ENCODE measurements at places on chromosomes 12 and 14.

- no peak for DNase-seq
Observed at GRCh38 chr14:98900798-98901197, 371.2 kb downstream of the BCL11B start.

DNA sequence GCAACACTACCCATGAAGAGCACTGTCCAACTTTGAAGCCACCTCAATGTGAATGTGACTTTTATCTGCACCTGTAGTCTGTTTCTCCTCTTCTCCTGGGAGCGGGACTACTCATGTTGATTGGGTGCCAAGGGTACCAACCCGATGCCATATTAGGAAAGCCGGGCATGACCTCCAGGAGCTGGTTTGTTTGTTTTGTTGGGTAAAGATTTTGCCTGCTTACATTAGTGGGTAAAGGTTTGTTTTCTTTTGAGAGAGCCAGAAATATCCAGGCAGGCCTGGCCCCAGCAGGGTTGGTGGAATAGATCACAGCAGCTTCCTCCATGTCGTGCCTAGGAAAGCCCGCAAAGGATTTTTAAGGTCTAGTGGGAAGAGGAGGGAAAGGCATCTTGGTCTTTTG lies 19.7 kb upstream of the ITPK1 start:
- no peak for DNase-seq

DNA sequence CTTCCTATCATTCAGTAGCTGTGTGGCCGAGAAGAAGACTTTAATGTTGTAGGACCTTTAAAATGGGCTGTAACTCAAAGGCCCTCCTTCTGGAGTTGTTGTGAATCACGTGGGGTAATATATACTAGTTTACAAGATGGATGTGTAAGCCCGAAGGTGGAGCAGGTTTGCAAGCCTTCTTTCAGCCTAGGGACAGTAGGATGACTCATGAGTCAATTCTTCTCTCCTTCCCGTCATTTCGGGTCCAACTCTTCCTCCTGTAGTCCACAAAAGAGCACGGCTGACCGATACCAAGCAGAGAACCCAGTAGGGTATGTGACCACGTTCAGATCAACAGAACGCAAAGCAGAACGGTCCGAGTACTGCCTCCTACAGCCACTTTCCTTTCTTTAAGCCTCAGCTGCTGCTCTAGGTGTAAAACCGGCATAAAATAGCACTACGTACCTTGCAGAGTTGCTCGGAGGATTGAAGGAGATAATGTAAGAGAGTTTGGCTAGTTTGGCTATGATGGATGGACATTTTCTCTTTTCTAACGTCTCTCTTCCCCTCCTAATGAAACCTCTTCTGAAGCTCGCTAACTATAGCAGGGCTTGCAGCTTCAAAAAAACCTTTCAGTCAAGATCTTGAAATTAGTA lies 1.3 kb upstream of the RASSF3 start:
- DNase-seq: peak; percentile 53

GRCh38 chr14:101065696-101066694 lies 162.5 kb upstream of the RTL1 start:
- no peak for DNase-seq

GRCh38 chr12:125254236-125254635 lies 189.0 kb downstream of the AACS start:
- DNase-seq: no peak

GRCh38 chr14:75063491-75064204 lies at the start of gene ACYP1:
Gene ACYP1 (minus strand): TSS chr14:75064024. CDS start chr14:75063553, 471 bp downstream.
- peak; percentile 57 for DNase-seq

GRCh38 chr12:51480978-51481377 lies 56.3 kb downstream of the SLC4A8 start:
- DNase-seq: no peak

GRCh38 chr12:56878010-56878339 lies 56.2 kb downstream of the SDR9C7 start:
- DNase-seq: peak; percentile 30

GRCh38 chr14:78088916-78089315 lies 81.3 kb upstream of the NRXN3 start:
- DNase-seq: no peak

DNA sequence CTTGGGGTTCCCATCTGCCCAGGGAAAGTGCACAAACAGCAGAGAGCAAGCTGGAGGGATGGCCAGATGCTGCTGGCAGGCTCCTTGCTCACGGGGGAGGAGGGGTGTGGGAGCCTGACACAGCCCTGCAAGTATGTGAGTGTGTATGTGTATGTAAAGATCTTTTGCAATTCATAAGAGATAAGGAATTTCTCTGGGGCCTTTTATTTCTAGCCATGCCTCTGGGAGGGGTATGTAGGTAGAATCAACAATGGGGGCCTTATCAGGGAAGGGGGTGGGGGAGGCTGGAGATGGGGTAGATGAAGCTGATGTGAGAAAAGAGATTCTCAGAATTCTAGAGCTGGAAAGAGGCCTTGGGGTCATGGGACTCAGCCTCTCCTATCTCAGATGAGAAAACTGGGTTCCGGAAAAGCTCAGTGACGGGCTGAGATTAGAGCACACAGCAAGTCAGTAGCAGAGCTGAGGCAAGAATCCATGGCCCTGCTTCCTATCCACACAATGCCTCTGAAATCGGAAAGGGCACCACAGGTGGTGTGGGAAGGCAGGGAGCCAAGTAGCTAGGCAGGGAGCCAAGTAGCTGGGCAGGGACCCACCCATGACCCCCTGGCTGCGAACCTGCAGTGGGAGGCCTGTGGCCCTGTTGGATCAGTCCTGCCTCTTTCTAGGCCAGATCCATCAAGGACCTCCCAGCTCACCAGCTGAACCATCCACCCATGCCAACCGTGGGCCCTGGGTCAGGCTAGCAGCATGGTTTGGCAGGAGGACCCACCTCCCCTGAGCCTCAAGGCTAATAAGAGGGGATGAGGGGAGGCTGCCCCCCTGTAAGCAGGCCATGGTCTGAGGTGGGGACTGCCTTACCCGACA lies 54.7 kb downstream of the PLEKHG3 start:
- no peak for DNase-seq

- no peak for DNase-seq
Observed at GRCh38 chr12:89250636-89251035, 101.7 kb downstream of the DUSP6 start.

GRCh38 chr14:93347850-93348249 lies 868 bp downstream of the COX8C start:
- no peak for DNase-seq

DNA sequence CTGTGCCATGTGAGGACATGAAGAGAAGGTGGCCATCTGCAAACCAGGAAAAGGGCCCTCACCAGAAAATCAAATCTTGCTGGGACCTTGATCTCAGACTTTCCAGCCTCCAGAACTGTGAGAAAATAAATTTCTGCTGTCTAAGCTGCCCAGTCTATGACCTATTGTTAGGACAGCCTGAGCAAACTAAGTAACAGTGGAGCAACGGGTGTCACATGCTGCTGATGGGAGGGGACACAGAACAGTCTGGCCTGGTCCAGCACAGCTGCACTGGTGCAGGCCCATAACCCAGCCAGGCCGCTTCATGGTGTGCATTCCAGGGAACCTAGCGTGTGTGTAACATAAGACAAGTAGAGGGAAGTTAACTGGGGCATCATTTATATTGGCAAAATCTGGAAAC lies 42.1 kb downstream of the GRIP1 start:
- no peak for DNase-seq

DNA sequence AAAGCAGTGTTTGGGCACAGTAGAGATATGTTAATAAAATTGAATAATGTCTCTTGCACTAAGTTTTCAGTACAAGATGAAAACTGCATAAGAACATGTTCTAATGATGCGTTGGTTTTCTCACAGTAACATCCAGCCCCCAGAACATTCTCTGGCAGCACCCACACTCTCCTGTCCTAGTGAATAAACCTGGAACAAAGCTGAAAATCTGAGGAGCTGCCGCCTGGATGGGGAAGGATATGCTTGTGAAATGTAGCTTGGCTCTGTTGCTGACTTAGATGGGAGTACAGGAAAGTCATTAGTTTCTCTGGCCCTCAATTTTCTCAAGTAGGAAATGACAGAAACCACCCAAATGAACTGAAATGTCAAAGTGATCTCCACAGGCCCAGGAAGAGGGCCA lies 323.8 kb downstream of the APAF1 start:
- DNase-seq: no peak

Measured in HL-60 (cell line).